ENCODE measurements at places on chromosomes 1 and 21.

DNA sequence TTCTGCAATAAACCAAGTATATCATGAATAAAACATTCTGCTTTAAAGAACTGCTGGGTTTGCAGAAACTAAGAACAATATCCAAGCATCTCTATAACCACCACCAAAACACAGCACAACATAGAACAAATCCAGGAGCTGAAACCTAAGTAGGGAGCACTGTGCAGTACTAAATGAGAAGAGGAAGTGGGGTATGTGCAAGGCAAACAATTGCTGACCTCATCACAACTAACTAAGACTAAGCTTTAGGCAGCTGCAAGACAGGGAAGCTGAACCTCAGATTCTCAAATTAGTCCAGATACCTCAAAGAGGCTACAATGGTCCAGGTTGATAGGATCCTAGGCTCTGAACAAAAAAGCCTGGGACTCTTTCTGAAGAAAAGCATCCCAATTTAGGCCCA lies 172.6 kb downstream of the SLC44A5 start:
- DNase-seq, result no peak

- DNase-seq, result no peak
Measured at GRCh38 chr1:111164151-111164550, 24.1 kb downstream of the CEPT1 start.

DNA sequence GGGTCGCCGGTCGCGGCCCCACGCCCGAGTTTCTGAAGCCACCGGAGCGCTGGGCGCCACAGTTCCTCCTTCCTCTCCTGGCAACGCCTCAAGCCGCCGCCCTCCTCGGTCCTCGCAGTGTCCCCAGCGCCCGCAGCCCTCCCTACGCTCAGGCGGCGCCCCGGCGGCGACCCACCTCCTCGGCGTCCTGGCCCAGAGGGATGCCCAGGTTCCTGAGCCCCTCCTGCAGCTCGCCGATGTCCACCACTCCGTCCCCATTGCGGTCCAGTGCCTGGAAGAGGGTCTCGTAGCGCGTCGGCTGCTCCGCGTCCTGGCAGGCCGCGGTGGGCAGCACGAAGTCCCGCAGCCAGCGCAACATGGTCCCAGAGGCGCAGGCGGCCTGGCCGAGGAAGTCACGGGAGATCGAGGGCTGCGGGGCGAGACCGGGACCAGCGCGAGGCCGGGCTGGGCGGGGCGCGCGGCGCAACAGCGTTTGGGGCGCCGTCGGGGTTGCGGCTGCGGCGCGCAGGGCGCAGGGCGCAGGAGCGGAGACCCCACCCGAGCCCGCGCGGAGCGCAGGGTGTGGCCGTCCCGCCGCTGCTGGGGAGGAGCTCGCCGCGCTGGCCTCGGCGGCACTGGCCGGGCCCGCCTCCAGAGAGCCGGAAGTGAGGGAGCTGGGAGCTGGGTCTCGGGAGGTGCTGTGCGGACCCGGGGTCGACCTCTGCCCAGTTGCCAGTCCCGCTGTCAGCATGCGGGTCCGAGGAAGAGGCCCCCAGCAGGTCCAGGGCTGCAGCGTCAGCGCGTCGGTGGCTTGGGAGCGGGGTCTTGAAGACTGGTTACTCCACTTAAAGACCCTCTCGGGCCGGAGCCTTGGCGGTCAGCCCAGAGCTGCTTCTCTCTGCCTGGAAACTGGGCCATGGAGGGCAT lies at the start of gene SLC25A24:
SLC25A24 (minus strand) TSS at position 563 of the 906 bp plus-strand sequence; CDS start at position 358, 205 bp downstream.
- peak; percentile 73 for DNase-seq

DNA sequence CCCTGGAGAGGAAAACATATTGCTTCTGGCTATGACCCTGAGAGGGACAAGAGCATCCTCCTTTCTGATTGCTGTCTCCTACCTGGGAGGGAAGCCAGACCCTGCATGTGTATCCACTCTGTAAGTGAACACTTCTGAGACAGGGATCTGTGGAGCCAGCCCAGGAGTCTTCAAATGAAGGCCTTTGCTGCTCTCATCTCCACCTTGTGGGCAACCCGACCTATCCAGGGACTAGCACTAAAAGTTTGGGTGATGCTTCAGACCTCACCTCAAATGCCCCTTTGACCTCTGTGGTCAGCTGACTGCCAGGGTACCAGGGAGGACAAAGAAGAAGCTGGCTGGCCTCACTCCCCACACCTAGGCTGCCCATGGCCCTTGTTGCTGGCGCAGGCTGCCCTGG lies 64.7 kb downstream of the KCND3 start:
- DNase-seq, result no peak
